MV-4-11 (cell line): ENCODE measurements at places on chromosomes 3 and 15.
A peak's percentile ranks its signal among the peaks of the same experiment; 100 is the strongest.

DNA sequence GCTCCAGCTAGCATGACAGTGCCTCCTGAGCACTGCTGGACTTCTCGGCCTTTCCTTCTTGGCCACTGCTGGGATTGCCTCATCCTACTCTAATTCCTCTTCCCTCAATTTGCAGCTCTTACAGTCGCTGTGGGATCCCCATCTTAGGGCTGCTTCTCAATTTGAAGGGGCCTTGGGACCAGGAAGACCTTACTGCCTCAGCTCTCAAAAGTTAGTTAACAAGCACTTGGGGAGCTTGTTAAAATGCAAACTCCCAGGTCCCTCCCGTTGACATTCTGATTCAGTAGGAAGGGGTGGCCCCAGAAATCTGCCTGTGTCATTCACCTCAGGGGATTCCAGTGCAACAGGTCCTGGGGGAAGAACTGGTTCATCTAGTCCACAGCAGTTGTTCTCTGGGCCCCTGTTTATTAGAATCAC lies 14.8 kb downstream of the BDH1 start:
- DNase-seq = no peak

GRCh38 chr15:85104584-85104983 lies 122.9 kb downstream of the PDE8A start:
- no peak for DNase-seq

DNA sequence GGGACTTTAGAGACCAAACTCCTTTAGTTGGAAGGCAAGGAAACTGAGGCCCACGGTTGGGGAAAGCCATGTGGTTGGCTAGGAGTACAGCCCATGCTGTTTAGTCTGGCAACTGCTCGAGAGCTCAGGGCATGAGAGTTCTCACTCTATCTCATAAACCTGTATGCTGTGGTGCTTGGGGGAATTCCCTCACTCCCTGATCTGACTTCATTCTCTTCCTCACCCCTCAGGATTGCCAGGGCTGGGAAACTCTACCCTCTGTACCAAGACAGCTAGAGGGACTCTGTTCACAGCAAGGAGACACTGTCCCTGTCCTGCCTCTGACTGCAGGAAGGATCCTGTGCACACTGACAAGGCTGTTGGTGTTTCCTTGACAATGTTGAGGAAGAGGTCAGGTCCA lies 230.2 kb downstream of the ZNF621 start:
- no peak for DNase-seq

- no peak for DNase-seq
These were observed 24.8 kb downstream of the UBE2Q2 start for GRCh38 chr15:75868019-75868418.

DNA sequence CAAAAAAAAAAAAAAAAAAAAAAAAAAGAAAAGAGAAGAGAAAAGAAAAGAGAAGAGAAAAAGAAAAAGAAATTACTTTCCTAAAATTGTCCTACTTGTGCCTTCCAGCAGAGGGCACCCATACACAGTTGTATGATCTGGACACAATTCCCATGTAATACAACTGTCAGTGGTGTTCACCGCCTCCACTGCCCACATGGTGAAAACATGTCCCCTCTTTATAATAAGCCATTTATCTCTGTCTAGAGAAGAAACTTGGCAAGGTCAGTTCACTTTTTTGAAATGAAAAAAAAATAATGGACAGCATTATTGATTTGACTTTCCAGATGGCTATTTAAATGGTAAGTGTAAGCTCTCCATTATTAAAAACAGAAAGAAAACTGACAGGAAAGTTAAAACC lies 459.4 kb downstream of the GBE1 start:
- DNase-seq = peak; percentile 6

DNA sequence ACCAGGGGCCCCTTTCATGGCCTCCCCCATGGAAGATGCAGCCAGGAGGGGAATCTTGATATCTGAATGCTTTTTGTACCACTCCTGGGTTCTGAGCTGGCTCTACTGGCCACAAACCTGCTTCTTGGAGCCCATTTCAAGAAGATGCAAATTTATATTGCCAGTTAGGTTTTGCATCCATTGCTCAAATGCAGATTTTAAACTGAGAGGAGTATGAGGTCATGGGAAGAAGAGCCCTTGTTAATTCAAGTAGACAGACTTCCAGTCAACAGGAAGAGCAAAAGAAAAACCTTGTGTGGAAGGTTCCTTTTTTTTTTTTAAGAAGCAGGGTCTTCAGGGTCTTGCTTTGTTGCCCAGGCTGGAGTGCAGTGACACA lies 133.5 kb downstream of the PDZRN3 start:
- no peak for DNase-seq

DNA sequence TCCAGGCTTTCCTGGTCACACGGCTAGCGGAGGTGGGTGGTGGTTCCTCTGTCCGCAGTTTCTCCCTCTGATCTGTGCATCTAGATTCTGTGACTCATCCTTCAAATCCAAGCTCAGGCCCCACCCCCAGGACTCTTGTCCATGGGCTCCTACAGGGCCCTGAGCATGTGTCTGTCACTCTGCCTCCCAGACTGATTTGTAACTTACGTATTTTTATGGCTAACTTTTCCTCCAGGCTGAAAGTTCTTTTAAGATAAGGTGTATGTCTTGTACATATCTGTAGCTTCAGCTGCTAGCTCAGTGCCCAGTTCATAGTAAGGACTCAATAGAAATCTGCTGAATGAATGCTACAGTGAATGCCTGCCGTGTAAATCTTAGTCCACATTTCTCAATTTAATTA lies 8.0 kb downstream of the ESYT3 start:
- DNase-seq = peak; percentile 49

DNA sequence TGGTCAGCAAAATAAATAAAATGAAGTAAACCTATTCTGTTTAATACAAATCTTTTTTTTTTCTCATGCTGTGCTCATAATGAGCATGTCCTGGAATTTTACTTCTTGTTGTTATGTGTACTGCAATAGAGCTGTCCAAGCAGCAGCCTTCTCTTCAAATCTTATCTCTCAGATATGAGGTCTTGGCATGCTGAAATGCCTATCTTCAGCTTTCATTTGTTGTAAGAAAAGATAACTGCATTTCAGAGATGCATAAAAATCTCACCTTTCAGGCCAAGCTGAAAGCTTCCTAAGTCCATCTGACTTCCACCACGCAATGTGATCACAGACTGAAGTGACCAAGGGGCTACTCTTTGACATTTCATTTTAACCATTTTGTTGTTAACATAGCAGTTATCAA lies 43.5 kb upstream of the LRRC3B start:
- DNase-seq = no peak
